ENCODE measurements at places on chromosomes 12 and 14. TPM values are rescaled to one million over a fixed set of nuclear protein-coding genes. Genes with fewer than 3 reads are reported as not detected.

SLC17A8 gene
- total RNA-seq: not detected

WNT1 gene
- not detected for total RNA-seq

DNA sequence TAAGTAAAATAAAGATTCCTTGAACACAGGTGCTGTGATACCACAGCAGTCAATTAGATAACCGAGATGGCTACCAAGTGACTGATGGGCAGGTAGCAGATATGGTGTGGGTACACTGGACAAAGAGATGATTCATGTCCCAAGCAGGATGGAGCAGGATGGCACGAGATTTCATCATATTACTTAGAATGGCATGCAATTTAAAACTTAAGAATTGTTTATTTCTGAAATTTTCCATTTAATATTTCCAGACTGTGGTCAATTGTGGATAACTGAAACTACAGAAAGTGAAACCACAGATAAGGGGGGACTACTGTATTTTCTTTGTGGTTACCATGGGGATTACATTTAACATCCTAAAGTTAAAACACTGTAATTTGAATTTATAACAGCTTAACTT, 7.5 kb upstream of the ZFP36L1 start:
- H3K4me1 ChIP-seq: peaks cover 15% of the 10 kb centered on the region
- H3K27ac ChIP-seq: no peak overlapping the region
- H3K4me3 ChIP-seq: no peak overlapping the region
- H3K27me3 ChIP-seq: no peaks in the 10 kb centered on the region

AMIGO2 gene
- total RNA-seq: 3.5 TPM

- H3K4me1 ChIP-seq: peaks cover 32% of the 10 kb centered on the region
- DNase-seq: no peak
- no peak overlapping the region for H3K4me3 ChIP-seq
- peaks cover 5% of the 10 kb centered on the region for H3K36me3 ChIP-seq
- no peak overlapping the region for H3K27ac ChIP-seq
Measured at GRCh38 chr12:24909667-24910066, 39.2 kb downstream of the BCAT1 start.

TSPAN11 gene
- total RNA-seq: 3.6 TPM

RFX4 gene
- 2.1 TPM for total RNA-seq

SCN8A gene
- 23.9 TPM for total RNA-seq

All from GM23338 (cell line).